Neural crest cell (in vitro differentiated cells): ENCODE measurements at places on chromosomes 5 and 9.

GRCh38 chr5:145130996-145131395 is 704.1 kb downstream of the PRELID2 start:
- no peaks in the 10 kb centered on the region for H3K36me3 ChIP-seq
- H3K4me3 ChIP-seq = no peak overlapping the region
- H3K27ac ChIP-seq = no peak overlapping the region
- DNase-seq = no peak

DNA sequence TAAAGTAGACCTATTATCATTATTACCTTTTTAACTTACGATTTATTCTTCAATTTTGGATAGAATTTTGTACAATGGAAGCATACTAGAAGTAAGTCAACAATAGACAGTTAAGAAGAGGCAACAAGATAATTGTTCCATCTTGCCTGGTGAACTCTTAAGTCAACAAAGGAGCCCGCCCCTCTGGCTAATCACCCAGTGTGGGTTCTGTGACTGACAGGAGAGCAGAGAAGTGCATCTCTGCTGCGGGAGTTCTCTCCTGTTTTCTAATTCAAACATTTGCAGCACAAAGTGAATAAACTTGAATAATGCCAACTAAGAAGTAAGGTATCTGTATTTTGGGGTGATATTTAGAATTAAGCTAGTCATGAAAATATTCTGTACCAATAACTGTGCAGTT is 6.7 kb upstream of the ISL1 start:
- no peak overlapping the region for H3K27ac ChIP-seq
- DNase-seq = no peak
- H3K27me3 ChIP-seq = peaks cover 97% of the 10 kb centered on the region
- no peaks in the 10 kb centered on the region for H3K36me3 ChIP-seq
- H3K4me3 ChIP-seq = no peak overlapping the region

GRCh38 chr5:171914726-171915338 is 91.6 kb downstream of the FBXW11 start:
- no peak overlapping the region for H3K4me3 ChIP-seq
- no peak for DNase-seq
- H3K4me1 ChIP-seq = peaks cover 29% of the 10 kb centered on the region
- H3K27me3 ChIP-seq = no peaks in the 10 kb centered on the region
- no peaks in the 10 kb centered on the region for H3K36me3 ChIP-seq
- H3K27ac ChIP-seq = no peak overlapping the region

- no peaks in the 10 kb centered on the region for H3K36me3 ChIP-seq
- no peak overlapping the region for H3K27ac ChIP-seq
- no peak for DNase-seq
- H3K27me3 ChIP-seq = peaks cover 3% of the 10 kb centered on the region
- no peak overlapping the region for H3K4me3 ChIP-seq
These were observed 123.6 kb upstream of the TNPO1 start for GRCh38 chr5:72692651-72693442.

GRCh38 chr5:144684899-144685298 is 514.2 kb downstream of the KCTD16 start:
- DNase-seq = no peak
- peaks cover 10% of the 10 kb centered on the region for H3K4me1 ChIP-seq
- no peaks in the 10 kb centered on the region for H3K27me3 ChIP-seq

GRCh38 chr5:119036101-119036762 is 34.7 kb upstream of the DMXL1 start:
- no peak overlapping the region for H3K4me3 ChIP-seq
- H3K27me3 ChIP-seq = no peaks in the 10 kb centered on the region
- H3K27ac ChIP-seq = no peak overlapping the region
- DNase-seq = no peak

- H3K27me3 ChIP-seq = no peaks in the 10 kb centered on the region
- H3K27ac ChIP-seq = no peak overlapping the region
- no peak overlapping the region for H3K4me3 ChIP-seq
- no peak for DNase-seq
- no peaks in the 10 kb centered on the region for H3K4me1 ChIP-seq
These were observed 315.7 kb downstream of the MAT2B start for GRCh38 chr5:163821142-163821541.

DNA sequence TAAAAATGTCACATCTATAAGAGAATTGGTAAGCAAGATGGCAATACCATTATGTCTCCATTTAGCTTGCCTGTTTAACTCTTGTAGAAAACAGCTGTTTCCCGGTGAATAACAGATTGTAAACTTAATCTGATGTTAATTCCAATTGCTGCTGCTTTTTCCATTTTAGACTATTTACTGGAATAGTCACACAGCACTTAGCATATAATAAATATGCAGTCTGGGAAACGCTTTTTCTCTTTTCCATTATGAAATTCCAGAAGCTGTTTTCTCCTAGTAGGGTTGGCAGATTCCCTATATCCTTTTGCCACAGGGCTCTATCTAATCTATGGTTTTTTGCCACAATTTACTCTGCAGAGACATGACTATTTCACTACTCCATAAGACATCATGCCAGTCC is 148.0 kb downstream of the CEMIP2 start:
- DNase-seq = no peak
- no peak overlapping the region for H3K4me3 ChIP-seq
- H3K4me1 ChIP-seq = no peaks in the 10 kb centered on the region
- no peaks in the 10 kb centered on the region for H3K36me3 ChIP-seq
- no peak overlapping the region for H3K27ac ChIP-seq

- no peak for DNase-seq
- H3K4me1 ChIP-seq = peaks cover 34% of the 10 kb centered on the region
- no peaks in the 10 kb centered on the region for H3K27me3 ChIP-seq
These were observed 43.0 kb downstream of the PRRC2B start for GRCh38 chr9:131436865-131437271.

DNA sequence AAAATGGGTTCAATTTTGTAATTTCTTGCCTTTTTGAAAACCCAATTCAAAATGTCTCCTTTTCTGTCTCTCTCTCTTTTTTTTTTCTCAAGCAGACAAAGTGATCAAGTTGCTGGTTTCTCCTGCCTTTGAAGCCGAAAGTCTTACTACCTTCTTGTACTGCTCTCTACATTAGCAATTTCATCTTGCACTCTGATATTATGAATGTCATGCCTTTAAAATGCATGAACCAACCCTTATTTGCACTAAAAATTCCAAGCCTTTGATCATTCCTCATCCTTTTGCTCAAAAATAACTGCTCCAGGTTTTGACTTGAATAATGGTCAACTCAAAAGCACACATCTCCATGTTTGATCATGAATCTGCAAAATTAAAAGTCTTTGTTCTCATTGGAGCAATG is 125.2 kb downstream of the CETN3 start:
- no peaks in the 10 kb centered on the region for H3K36me3 ChIP-seq
- H3K27ac ChIP-seq = no peak overlapping the region
- no peaks in the 10 kb centered on the region for H3K4me1 ChIP-seq
- no peak overlapping the region for H3K4me3 ChIP-seq
- DNase-seq = no peak
- H3K27me3 ChIP-seq = no peaks in the 10 kb centered on the region

DNA sequence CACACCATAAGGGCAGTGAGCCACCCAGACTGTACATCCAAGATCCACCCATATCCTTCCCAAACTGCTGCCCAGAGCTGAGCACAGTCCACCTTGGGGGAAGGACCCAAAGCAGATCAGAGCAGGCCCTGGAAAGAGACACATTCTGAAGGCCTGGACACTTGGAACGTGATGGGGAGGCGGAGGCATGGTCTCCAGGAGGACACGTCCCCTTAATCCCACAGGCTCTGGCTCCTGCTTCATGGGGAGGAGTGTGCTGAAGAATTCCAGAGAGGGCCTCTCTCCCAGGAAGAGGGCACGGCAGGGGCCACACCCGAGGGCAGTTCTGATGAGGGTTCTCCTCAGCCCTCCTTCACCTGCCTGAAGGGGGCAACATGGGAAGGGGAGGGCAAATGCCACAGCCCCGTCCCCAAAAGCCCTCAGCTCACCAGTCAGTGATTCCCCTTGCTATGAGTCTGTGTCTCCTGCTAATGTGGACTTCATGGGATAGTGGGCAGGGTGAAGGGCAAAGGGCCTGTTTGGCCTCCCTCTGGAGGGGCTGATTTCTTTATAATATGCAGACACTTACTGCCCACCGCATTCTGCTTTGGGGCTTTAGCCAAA is 276.8 kb downstream of the ENC1 start:
- no peaks in the 10 kb centered on the region for H3K27me3 ChIP-seq
- H3K36me3 ChIP-seq = no peaks in the 10 kb centered on the region
- peaks cover 33% of the 10 kb centered on the region for H3K4me1 ChIP-seq

GRCh38 chr9:2496169-2496568 is 125.4 kb upstream of the VLDLR start:
- no peaks in the 10 kb centered on the region for H3K27me3 ChIP-seq
- H3K27ac ChIP-seq = no peak overlapping the region
- no peak for DNase-seq
- no peaks in the 10 kb centered on the region for H3K4me1 ChIP-seq
- no peak overlapping the region for H3K4me3 ChIP-seq

DNA sequence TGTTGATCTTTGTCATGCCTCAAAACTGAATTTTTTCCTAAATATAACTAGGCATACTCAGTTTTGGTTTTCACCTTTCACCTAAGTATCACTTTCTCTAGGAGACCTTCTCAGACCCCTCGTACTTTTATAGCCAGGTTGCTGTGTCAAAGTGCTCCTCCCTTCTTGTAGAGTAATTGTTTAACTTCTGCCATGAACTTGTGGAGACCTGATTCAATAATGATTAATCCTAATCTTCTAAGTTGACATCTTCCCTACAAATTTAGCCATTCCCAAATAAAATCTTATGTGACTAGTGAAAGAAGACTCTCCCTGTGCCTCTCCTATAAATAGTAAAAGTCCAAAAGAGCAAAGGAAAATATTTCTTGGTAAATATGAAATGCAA is 159.8 kb downstream of the SPATA31D1 start:
- H3K27me3 ChIP-seq = no peaks in the 10 kb centered on the region
- H3K27ac ChIP-seq = no peak overlapping the region
- peaks cover 25% of the 10 kb centered on the region for H3K4me1 ChIP-seq
- no peak overlapping the region for H3K4me3 ChIP-seq
- no peak for DNase-seq

DNA sequence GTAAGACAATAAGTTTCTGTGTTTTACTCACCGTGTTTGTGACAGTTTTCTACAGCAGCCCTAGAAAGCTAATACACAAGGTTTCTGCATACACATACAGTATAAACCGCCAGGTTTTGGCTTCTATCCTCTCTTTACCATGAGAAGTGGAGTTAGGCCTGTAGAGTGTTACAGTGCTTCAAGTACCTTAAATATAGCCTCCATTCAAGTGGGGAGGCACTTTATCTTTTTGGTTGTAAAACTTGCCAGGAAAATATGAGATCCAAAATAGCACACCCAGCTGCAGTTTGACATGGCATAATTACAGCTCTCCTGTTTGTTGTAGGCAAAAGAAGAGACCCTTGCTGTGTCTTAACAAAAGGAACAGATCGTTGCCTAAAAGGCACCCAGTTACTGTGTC is 90.3 kb upstream of the PTPN3 start:
- H3K27me3 ChIP-seq = peaks cover 2% of the 10 kb centered on the region
- H3K36me3 ChIP-seq = no peaks in the 10 kb centered on the region
- no peak overlapping the region for H3K27ac ChIP-seq
- H3K4me1 ChIP-seq = no peaks in the 10 kb centered on the region
- H3K4me3 ChIP-seq = no peak overlapping the region

DNA sequence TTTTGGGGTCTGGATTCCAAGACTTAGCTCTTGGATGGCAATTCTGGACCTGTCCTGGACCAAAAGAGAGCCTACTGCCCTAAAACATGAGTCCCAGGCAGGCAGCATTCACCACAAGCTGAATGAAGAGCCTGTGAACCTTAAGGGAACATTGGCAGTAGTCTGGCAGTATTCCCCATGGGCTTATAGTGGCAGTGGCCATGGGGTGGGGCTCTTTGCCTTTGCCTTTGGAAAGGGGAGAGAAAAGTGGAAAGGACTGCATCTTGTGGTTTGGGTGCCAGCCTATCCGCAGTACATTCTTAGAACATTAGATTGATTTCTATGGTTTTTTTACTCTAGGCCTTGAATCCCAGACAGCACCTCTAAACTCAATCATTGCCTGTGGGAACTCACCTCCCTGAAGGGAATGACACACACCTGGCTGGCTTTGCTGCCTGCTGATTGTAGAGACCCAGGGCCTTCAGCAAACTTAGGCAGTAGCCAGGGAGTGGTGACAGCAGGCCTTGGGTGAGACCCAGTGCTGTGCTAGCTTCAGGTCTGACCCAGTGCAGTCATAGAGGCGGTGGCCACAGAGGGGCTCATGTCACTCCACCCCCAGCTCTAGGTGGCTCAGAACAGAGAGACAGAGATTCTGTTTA is 216.3 kb downstream of the CETN3 start:
- peaks cover 33% of the 10 kb centered on the region for H3K4me1 ChIP-seq
- DNase-seq = no peak
- peaks cover 14% of the 10 kb centered on the region for H3K36me3 ChIP-seq
- no peaks in the 10 kb centered on the region for H3K27me3 ChIP-seq

DNA sequence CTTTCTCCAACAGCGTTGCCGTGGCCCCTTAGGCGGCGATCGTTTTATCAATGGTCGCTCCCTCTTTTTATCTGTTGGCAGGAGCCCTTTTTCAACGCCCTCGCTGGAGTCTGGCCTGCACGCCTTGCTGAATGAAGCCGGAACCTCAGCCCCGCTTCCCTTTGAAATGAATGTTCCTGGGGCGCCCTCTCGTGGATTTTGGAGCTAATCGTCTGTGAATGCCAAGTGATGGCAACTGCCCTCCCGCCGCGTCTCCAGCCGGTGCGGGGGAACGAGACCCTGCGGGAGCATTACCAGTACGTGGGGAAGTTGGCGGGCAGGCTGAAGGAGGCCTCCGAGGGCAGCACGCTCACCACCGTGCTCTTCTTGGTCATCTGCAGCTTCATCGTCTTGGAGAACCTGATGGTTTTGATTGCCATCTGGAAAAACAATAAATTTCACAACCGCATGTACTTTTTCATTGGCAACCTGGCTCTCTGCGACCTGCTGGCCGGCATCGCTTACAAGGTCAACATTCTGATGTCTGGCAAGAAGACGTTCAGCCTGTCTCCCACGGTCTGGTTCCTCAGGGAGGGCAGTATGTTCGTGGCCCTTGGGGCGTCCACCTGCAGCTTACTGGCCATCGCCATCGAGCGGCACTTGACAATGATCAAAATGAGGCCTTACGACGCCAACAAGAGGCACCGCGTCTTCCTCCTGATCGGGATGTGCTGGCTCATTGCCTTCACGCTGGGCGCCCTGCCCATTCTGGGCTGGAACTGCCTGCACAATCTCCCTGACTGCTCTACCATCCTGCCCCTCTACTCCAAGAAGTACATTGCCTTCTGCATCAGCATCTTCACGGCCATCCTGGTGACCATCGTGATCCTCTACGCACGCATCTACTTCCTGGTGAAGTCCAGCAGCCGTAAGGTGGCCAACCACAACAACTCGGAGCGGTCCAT is 10.0 kb downstream of the S1PR3 start:
- DNase-seq = peak; percentile 94
- peaks cover 34% of the 10 kb centered on the region for H3K4me1 ChIP-seq
- peak overlapping the region; percentile 49 for H3K4me3 ChIP-seq

DNA sequence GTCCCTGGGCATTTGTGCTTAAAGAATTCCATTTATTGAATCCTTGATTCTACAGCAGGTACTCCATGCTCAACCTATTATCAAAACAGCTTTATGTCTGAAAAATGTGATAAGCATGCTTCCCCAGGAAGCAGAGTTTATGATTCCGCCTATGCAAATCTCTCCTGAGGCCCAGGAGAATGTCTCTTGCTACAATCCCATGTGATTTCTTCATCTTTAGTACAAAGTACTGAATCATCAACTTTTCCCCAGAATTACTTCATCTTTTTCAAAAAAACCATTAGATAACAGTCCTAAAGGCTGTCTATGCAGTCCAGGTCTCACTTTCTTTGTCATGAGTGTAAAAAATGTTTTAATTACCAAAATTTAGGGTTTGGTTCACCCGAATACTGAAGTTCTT is 130.2 kb upstream of the ADAMTSL1 start:
- H3K36me3 ChIP-seq = no peaks in the 10 kb centered on the region
- H3K4me3 ChIP-seq = no peak overlapping the region
- H3K4me1 ChIP-seq = peaks cover 16% of the 10 kb centered on the region
- no peak overlapping the region for H3K27ac ChIP-seq

- H3K36me3 ChIP-seq = peaks cover 4% of the 10 kb centered on the region
- no peaks in the 10 kb centered on the region for H3K27me3 ChIP-seq
- H3K4me3 ChIP-seq = no peak overlapping the region
- H3K27ac ChIP-seq = no peak overlapping the region
These were observed 182.4 kb downstream of the CCDC171 start for GRCh38 chr9:15735083-15735857.
